ENCODE measurements at places on chromosomes 5 and 9. TPM values are rescaled to one million over a fixed set of nuclear protein-coding genes. Genes with fewer than 3 reads are reported as not detected.

GRCh38 chr5:29122306-29122705, 2071.2 kb upstream of the CDH6 start:
- no peak for DNase-seq

DNA sequence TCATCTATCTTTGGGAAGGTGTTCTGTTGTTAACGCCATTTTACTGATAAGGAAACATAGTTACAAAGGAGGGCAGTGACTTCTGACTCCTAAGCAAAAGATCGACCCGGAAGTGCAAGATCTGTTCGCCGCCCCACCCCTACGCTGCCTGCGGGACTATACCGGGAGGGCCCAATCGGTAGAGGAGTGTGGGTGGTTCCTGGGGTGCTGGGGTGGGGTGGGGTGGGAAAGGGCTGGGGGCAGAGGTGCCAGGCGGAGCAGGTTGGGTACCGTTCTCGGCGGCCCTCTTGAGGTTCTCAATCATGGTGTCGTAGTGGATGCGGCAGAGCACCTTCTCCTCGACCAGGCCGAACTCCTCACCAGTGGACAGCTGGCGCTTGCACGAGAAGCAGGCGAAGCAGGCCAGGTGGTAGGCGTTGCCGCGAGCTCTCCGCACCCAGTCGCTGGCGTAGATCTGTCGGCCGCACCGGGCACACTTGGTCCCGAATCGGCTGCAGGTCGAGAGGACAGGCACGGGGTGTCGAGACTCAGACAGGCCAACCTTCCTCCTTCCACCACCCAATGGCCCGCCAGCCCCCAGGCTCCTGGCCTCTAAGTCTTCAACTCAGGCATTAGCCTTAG, 11.8 kb downstream of the LHX6 start:
- DNase-seq = no peak

DNA sequence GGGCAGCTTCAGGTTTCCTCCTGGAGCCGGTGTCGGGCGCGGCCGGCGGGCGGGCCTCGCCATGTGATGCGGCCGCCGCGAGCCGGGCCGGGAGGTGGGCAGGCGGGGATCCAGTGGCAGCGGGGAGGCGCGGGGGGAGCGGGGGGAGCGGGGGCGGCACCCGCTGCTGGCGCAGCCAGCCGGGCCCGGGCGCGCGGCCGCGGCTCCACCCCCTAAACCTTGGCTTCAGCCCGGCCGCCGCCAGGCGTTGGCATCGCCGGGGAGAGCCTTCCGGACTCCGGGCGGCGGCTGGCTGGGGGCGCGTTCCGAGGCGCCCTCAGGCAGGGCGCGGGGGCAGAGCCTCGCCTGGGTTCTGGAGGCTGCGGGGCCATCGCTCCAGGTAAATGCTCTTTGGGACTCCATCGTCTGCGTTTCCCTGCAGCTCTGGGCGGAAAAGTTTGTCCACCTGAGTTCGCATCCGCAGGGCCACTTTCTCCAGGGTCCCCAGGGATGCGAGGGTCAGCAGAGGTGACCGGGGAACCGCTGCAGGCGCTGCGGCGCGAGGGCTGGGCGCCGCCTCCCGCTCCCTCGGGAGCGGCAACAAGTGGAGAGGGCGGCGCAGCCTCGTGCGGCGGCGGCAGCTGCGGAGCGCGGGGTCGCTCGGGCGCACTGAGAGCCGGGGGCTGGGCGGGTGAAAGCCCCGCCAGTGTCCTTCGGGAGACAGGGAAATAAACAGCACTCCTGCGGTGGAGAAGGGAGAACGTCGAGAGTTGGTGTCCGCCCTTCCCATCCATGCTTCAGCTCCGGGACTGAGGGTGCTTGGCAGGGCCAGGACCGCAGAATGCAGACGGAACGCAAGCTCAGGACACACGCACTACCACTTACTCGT, at the start of gene ARHGEF28:
Gene ARHGEF28, plus strand, starts transcription at position 253 of the 868 bp plus-strand sequence. CDS start 58,656 bp downstream, outside the sequence.
- peak; percentile 38 for DNase-seq

DNA sequence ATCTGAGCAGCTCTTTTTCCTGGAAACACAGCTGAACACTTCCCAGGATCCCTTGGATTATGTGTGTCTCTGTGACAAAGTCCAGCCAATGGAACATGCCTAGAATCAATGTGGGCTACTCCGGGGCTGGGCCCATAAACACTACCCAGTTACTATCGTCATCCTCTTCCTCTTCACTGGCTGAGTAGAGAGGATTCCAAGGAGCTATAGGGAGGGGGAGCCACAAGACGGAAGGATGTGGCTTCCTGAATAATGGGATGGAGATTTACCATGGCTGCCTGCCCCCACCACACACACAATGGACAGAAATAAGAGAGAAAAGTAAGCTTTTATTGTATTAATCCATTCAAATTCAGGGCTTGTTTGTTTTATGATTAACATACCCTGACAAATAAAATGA, 22.1 kb upstream of the TAS2R1 start:
- no peak for DNase-seq

Gene ENDOG
- 7.6 TPM for polyA plus RNA-seq

Gene FOXI1
- polyA plus RNA-seq = 0.11 TPM

Gene TMEM215
- polyA plus RNA-seq = 0.23 TPM

Measured in left renal pelvis (tissue), 4 donors.